ENCODE measurements at places on chromosomes 6 and 20.

GRCh38 chr6:73790574-73790973 lies 94.6 kb downstream of the CD109 start:
- DNase-seq: no peak

- DNase-seq: no peak
These were observed 445.9 kb downstream of the PHF3 start for GRCh38 chr6:64081453-64081852.

GRCh38 chr6:134744301-134744700 lies 205.6 kb downstream of the ALDH8A1 start:
- DNase-seq: no peak

GRCh38 chr20:62812181-62812906 lies 4.5 kb upstream of the COL9A3 start:
- DNase-seq: no peak

DNA sequence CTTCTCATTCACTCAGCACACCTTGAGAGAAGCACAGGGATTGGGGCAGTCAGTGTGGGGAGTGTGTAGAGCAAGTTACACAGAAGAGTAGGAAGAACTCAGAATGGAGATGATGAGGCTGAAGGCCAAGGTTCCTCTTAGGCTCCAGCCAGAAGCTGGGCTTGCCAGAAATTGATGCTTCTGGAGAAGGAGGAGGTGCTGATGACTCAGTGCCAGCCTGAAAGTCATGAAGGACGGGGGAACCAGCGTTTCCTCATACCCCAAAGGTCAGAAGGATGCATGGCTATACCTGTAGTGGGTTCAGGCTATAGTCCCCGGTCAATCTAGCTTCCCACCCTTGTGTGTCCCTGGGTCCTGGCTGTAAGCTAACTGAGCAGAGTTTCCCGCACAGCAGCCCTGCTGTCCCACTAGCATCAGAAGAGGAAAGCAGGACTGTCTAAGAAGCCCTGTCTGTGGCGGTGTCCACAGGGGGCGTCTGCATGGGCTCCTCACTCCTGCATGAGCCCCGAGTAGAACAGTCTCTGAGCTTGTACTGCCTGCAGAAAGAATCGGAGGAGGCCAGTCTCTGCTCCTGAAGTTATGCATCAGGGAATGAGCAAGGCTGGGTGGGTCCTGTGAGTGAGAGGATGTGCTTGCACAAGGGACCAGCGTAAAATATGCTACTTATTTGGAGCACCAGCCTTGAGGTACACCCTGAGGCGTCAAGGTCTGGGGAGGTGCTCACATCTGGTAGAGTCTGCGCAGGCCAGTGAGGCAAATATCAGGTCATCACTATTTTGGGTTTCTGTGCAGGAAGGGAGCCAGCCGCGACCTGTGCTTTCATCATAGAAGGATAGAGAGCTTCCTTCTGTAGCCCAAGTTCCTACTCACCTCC lies 148.5 kb downstream of the MRPL14 start:
- no peak for DNase-seq

- no peak for DNase-seq
These were observed 143.0 kb downstream of the FNDC1 start for GRCh38 chr6:159312206-159312605.

- no peak for DNase-seq
These were observed 106.0 kb upstream of the TNFAIP3 start for GRCh38 chr6:137761072-137761471.

DNA sequence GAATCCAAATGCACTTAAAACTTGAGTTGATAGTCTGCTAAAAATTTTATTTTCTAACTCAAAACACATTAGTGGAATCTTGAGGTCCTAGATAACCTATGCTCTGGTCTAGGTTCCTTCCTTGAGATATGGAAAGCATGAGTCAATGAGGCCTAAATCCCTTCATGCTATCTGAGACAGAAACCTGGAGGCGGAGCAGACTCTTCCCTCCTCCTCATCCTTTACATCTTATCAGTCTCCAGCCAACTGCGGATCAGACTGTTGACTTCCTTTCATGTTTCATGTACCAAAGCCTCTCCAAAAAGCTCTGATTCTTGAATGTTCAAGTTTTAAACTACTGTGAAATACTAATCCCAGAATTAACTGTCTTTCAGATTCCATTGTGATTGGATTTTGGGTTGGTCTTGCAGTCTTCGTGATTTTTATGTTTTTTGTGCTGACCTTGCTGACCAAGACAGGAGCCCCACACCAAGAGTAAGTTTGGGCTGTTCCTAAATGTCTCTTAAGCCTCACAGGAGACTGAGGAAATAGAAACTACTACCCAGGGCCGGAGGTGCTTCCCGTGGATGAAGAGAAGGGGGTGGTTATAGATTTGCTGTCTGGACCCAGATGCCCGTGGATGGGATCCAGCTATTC lies 29.1 kb downstream of the MRAP2 start:
- DNase-seq: no peak

DNA sequence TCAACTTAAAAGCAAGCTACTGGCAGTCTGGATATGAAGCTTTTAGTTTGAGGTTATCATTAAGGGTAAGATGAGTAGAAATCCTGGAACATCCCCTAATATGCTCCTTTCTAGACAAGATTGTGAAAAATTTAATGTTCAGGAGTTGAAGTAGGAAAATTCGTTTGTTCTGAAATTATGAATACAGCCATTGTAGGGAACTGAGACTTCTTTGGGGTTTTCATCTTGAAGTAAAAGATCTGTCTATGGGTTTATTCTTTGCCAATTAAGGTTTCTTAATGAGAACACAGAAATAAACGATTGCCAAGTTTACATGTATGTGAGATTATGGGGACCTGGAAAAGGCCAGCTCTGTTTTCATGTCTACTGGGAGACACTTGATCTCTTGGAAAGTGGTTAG lies 225.6 kb upstream of the MOCS1 start:
- no peak for DNase-seq

DNA sequence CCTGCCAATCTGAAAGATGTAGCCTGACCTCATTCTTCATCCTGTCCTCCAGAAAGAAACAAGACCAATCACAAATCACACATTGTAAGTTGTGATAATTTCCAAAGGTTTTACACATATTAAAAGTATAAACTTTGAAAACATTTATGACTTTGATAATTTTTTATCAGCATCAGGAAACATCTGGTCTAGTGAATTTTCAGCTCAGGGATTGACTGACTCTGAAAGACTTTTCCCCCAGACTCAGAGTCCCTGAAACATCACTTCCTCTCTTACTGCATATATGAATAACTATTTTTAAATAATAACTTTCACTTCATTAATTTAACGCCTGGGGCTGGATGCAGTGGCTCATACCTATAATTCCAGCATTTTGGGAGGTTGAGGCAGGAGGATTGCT lies 48.5 kb upstream of the SSTR4 start:
- DNase-seq: no peak

DNA sequence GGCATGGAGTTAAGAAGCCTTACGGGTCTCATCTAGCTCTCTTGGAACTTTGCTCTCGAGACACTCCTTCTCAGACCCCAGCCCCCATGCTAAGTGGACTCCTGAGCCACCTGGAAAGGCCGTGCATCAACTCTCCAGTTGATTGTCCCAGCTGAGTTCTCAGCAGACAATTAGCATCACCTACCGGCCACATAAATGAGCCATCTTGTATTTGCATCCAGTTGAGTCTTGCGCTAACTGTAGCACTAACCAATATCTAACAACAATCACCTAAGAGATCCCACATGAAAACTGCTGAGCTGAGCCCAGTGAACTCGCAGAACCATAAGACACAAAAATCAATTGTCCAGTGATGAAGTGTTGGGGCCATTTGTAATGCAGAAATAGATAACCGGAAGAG lies 49.7 kb downstream of the PCNA start:
- no peak for DNase-seq

DNA sequence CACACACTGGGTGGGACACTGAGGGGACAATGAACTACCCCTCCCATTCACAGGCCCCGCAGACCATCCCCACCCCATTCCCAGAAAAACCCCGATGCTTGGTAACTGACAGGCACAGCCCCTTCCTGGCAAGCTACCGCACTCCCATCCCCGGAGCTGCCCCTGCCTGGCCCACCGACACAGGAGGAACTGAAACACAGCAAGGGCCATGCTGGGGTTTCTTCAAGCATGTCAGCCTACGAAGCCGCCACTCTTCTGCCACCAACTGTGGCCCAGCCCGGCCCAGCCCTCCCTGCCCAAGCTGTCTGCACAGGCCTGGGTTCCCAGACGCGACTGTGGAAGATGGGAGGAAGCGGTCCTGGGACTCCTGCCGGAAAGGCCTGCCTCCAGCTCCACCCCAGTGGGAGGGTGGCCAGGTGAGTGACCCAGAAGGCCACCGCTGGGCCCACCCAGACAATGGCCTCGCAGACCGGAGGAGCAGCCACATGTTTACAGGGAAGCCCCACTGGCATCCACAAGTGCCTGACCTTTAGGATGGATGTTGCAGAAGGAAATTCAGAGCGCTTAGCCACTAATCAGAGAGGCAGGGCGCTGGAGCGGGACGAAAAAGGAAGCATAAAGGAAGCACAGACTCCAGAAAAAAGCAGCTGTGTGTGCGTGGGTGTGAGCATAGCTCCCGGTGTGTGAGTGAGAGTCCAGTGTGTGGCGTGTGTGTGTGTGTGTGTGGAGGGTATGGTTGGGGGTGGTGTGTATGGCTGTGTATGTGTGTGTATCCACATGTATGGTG lies 91.6 kb downstream of the PRND start:
- peak; percentile 74 for DNase-seq

GRCh38 chr6:119156757-119157505 lies 78.5 kb upstream of the FAM184A start:
- no peak for DNase-seq

- no peak for DNase-seq
These were observed 79.0 kb upstream of the ATXN1 start for GRCh38 chr6:16840291-16840690.

GRCh38 chr6:20148433-20148832 lies 63.8 kb downstream of the MBOAT1 start:
- DNase-seq: no peak

GRCh38 chr6:16694781-16695578 lies 66.3 kb downstream of the ATXN1 start:
- no peak for DNase-seq

- DNase-seq: no peak
These were observed 31.1 kb downstream of the SERPINB6 start for GRCh38 chr6:2940010-2940850.

GRCh38 chr20:47368301-47368700 lies 11.8 kb upstream of the ZMYND8 start:
- no peak for DNase-seq

DNA sequence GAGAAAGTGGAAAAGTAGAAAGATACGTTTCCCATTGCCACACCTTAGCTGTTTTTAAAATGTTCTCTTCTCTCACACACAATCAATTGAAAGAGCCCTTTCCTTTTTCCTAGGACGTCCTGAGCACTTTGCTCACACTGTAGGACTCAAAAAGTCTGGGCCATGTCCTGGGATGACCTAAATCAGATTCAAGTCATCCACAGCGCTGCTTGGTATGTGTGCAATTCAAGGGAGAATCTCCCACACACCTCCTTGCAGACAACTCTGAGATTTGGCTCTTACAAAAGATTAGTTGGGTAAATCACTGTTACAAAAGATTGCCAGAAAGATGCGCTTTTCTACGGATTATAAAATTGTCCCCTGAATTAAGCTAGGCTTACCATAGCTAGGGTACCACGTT lies 130.1 kb downstream of the RNASET2 start:
- no peak for DNase-seq

DNA sequence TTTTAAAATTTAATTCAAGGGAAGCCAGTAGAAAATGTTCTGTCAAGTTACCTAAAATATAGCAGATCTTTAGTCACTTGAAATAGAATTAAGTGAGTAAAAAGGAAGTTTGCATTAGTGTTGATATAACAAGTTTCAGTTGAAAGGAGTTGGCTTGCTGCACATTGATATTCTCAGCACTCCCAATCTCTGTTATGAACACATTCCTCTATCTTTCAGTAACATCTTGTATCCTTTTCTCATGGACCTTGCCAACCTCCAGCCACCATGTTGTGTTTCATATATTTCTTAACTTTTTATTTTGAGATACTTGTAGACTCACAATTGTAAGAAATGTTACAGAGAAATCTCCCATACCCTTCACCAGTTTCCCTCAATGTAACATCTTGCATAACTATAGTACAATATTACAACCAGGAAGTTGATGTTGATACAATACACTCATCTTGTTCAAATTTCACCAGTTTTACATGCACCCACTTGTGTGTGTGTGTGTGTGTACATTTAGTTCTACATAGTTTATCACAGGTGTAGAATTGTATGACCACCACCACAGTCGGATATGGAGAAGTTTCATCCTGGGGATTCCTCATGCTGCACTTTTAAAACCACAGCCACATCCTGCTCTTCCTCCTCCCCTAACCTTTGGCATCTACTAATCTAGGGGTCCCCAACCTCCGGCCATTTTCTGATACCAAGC lies 20.2 kb upstream of the PAQR8 start:
- DNase-seq: no peak

- no peak for DNase-seq
These were observed 865.3 kb upstream of the GJE1 start for GRCh38 chr6:141267420-141267819.

DNA sequence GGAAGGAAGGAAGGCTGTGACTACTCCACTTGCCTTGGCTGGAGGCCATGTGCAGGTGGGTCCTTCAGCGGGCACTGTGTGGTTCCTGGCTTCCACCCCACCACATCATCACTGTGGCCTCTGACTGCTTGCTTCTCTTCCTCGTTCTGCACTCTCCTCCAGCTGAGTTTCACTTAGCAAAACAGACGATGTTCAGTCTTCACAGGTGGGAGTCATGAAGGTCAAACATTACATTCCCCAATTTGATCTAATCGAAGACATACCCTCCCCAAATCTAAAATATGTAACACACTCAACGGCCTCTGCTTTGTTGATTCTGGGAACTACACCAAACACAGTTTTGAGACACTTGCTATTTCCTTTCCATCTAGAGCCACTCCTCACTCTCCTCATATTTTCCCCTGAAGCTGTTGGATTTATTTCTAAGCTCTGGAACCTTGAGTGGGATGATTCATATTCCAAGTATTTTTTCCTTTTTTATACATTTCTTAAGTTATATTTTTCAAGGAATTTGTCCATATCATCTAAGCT lies 132.5 kb upstream of the FOXA2 start:
- no peak for DNase-seq

DNA sequence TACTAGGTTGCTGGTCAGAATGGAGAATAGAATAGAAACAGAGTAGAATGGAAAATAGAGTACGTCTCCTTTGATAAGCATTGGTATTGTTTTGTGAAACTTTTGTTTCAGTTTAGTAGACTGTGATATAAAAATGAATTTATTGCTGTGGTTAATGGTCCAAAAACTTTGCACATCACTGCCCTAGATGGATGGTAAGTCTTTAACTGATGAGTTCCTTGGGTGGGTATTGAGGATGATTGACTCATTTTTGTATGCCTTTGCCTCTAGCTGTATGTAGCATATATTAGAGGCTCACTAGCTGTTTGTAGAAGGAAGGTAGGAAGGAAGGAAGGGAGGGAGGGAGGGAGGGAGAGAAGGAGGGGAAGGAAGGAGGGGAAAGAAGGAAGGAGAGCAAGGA lies 48.3 kb downstream of the ZDHHC14 start:
- no peak for DNase-seq

GRCh38 chr20:47032933-47033578 lies 138.4 kb downstream of the EYA2 start:
- DNase-seq: no peak

- DNase-seq: no peak
These were observed 113.9 kb upstream of the DOK5 start for GRCh38 chr20:54361475-54361874.
